ENCODE measurements at places on chromosomes 1 and 21.

DNA sequence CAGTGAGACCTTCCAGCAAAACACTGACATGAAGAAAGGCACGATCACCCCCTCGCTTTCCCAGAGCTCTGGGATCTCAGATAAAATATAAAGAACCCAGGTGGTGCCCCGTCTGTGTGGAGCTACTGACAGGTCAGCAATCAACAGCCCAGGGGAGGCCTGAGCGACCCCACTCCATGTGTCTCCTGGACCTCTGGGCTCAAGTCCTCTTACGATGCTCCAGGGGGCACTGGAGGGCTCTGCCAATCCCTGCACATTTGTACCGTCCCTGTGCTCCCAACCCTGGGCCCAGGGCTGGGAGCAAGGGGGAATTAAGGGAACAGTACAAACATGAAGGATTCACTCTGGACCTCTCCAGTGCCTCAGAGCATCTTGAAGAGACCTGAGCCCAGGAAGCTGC lies 12.5 kb downstream of the S100A7A start:
- no peak for DNase-seq

- DNase-seq: peak; percentile 83
Measured at GRCh38 chr1:209808059-209808581, 2.2 kb upstream of the IRF6 start.

GRCh38 chr1:189673217-189673616 lies 804.4 kb downstream of the BRINP3 start:
- DNase-seq: no peak

DNA sequence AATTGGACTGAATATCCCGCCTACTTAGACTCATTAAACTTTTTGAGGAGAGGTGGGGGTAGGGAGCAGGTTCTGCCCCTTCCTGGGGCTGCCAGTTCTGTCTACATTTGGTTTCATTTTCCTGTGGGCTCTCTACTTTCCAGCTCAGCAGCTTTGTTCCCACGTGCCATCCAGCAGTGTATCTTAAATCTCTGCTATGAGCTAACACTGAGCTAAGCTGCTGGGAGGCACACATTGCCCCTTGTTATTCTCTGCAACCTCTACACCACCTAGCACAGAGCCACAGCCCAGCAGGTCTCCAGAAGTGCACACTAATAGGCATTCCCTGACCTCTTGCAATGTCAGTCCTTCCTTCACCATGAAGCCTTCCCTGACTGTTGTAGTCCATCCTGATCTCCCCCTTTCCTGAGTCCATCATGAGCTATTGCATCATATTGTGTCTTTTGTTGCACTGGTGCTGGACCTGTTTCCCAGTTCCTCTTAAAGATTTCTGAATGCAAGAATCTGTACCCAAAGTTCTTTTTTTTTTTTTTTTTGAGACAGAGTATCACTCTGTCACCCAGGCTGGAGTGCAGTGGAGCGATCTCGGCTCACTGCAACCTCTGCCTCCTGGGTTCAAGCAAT lies 28.7 kb upstream of the NRDC start:
- no peak for DNase-seq

DNA sequence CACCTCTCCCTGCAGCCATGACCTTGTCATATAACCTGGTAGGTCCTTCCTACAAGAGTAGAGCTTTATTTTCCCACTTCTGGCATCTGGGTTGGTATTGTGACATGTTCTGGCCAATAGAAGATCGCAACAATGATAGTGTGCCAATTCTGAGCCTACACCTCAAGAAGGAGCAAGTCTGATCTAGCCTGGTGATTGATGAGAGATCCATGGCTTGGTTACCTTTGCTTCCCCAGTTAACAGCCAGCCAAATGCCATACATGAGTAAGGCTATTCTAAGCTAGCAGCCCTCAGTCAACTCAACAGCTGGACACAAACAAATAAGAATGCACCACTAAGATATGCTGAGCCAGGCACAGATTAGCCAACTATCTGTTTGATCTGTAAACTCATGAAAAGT lies 226.7 kb downstream of the LMO4 start:
- DNase-seq: no peak

- no peak for DNase-seq
Measured at GRCh38 chr1:223018534-223018933, 124.5 kb downstream of the TLR5 start.

GRCh38 chr1:222618880-222619596 lies 1.1 kb downstream of the MIA3 start:
- peak; percentile 29 for DNase-seq

DNA sequence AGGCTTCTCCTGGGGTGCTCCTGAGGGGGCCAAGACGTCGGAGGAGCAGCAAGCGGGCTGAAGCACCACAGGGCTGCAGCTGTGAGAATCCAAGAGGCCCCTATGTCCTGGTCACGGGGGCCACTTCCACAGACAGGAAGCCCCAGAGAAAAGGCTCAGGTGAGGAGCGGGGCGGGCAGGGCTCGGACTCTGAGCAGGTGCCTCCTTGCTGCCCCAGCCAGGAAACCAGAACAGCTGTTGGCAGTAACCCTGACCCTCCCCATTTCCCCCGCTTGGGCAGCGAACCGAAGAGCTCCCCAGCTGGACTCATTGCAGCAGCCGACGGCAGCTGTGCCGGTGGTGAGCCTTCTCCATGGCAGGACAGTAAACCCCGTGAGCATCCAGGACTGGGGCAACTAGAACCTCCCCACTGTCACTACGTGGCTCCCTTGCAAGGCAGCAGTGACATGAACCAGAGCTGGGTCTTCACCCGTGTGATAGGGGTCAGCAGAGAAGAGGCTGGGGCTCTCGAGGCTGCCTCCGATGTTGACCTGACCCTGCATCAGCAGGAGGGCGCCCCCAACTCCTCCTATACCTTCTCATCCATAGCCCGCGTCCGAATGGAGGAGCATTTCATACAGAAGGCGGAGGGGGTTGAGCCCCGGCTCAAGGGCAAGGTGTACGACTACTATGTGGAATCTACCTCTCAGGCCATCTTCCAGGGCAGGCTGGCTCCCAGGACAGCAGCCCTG lies 625 bp downstream of the KLHDC7A start:
- DNase-seq: no peak

DNA sequence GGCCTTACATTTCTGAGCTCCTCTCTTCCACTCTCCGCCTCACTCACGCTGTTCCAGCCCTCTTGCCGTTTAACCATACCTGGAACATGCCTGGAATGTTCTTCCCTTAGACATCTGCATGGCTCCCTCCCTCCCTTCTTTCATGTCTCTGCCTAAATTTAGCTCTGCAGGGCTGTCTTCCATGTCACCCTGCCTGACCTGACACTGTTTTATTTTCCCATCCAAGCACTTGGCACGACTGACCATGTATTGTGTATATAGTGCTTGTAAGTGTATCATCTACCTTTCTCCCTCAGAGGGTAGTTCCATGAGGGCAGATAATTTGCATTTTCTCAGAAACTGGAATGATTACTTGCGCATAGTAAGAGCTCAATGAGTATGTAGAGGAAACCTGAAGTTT lies 47.3 kb downstream of the ST6GALNAC3 start:
- DNase-seq: no peak

DNA sequence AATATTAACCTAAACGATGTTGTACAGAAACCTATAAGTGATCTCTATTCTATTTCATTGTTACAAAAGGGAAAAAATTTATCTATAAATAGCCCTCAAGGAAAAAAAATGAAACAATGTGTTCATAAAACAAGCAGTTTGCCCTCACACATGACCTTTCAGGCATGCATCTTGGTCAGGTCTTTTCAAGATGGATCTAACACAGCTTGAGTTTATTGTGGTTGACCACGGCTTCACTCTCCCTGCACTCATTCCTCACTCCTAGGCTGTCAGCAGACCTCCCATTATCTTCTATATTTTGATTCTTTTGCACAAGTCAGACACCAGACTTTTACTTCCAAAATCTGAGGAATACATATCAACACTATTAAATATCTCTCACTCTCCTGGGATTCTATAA lies 544.3 kb downstream of the KCNT2 start:
- peak; percentile 22 for DNase-seq

- peak; percentile 5 for DNase-seq
Measured at GRCh38 chr1:14443164-14443787, 155.2 kb upstream of the KAZN start.

DNA sequence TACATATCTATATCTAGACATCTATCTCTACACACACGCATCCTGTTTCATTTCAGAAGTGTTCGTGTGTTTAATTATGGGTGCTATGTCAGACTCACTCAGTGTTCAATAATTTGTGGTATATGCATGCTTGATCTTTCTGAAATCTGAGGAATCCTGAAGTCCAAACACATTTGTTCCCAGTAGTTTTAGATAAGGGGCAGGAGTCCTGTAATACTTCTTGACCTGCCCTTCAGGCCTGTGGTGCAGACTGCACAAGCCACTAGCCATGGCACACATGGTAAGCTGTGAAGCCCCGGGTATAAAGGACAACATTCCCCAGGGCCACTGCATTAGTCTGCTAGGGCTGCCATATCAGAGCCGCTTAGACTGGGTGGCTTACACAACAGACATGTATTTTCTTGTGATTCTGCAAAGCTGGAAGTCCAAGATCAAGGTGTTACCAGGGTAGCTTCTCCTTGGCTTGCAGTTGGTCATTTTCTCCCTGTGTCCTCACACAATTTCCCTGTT lies 267.2 kb downstream of the RHOU start:
- DNase-seq: no peak

- DNase-seq: no peak
Measured at GRCh38 chr1:244010191-244010590, 40.9 kb upstream of the ZBTB18 start.

DNA sequence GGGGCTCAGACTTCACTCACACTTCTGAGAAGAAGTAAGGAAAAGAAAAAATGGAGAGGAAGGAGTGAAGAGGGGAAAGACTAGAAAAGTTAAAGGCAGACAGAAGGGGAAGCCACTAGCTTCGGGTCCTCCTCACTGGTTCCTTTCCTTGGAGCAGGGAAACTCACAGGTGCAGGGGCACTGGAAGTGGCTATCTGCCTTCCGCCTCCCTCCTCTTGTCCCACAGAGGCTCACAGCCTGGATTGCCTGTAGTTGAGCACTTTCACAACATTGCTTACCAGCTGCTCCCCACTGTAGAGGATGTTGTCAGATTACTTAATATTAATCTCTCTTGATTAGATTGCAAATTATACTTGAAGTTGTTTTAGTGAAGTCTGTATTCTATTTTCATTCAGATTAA lies 21.6 kb upstream of the ABCA4 start:
- DNase-seq: no peak

GRCh38 chr1:21816602-21817302 lies 4.7 kb downstream of the LDLRAD2 start:
- DNase-seq: peak; percentile 69

GRCh38 chr1:219794085-219794743 lies 134.1 kb downstream of the SLC30A10 start:
- no peak for DNase-seq

DNA sequence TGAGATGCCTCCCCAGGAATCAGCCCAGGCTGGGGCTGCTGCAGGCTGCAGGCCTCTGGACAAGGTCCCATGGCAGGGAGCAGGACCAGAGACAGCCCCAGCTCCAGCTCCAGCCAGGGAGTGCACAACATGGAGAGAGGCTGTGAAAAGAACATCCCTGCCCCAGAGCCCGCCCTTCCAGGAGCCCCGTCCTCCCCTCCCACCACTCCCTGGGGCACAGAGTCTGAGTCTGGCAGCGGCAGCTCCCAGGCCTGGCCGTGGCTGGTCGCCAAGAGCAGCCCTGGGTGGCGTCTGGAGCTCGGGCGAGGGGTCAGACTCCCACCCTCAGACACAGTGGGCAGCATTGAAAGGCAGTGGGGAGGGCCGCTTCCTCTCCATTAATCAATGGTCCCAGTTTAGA lies 37.8 kb downstream of the MEGF6 start:
- DNase-seq: no peak

DNA sequence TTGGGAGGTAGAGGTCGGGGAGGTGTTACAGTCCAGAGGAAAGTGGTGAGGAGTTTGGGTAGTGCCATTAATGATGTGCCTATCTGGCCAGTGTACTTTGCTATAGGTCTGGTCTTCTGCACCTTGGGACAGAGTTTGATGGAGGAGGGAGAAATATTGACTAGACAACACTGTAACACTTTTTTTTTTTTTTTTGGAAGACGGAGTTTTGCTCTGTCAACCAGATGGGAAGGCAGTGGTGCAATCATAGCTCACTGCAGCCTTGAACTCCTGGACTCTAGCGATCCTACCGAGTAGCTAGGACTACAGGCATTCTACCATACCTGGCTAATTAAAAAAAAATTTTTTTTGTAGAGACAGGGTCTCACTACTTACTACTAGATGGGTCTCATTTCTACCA lies 1.9 kb downstream of the SCP2 start:
- DNase-seq: no peak

- peak; percentile 19 for DNase-seq
Measured at GRCh38 chr1:65896721-65897120, 104.0 kb downstream of the PDE4B start.

GRCh38 chr21:33305938-33306337 lies 18.8 kb upstream of the IFNAR1 start:
- DNase-seq: no peak

DNA sequence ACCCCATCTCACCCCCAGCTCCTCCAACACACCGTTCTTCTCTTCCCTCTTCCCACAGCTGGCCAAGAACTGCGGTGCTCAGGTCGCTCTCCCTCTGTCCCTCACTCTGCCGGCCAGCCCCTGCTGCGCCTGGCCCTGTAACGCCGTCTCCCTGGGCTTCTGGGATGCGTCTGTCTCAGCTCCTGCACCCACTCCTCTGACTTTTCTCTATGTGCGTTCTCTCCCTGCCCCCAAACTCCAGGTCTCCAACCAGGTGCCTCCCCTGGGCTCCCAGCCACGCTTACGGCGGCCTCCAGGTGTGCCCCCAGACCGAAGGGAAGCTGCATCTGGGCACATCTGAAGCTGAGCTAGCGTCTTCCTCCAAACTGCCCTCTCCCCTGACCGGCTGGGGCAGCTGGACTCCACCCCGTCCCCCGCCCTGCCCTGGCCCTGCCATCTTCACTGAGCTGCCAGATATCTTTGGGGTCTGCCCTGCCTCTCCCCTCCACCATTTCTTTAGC lies 2.6 kb downstream of the KRTAP10-12 start:
- no peak for DNase-seq

DNA sequence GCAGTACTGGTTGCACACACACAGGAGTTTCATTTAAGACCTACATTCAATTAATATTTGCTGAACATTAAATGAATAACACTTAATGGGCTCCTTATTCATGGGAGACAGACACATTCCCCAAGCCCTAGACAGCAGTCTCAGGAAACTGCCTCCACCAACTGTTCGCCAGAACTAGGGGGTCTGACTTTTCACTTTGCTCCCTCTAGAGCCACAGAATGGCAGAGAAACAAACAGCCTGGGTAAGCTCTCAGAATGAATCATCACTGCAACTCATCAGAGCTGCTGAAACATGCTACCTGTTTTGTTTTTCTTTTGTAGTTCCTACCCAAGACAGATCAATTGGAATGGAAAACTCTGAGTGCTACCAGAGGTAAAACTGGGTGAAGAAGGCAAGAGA lies 31.7 kb downstream of the ELK4 start:
- DNase-seq: peak; percentile 74

GRCh38 chr21:38293765-38294164 lies 37.0 kb downstream of the KCNJ15 start:
- no peak for DNase-seq

- no peak for DNase-seq
Measured at GRCh38 chr21:42311816-42312625, 3.2 kb downstream of the TFF3 start.
